SK-MEL-5 (cell line): ENCODE measurements at places on chromosomes 7 and 10.
A peak's percentile ranks its signal among the peaks of the same experiment; 100 is the strongest.

DNA sequence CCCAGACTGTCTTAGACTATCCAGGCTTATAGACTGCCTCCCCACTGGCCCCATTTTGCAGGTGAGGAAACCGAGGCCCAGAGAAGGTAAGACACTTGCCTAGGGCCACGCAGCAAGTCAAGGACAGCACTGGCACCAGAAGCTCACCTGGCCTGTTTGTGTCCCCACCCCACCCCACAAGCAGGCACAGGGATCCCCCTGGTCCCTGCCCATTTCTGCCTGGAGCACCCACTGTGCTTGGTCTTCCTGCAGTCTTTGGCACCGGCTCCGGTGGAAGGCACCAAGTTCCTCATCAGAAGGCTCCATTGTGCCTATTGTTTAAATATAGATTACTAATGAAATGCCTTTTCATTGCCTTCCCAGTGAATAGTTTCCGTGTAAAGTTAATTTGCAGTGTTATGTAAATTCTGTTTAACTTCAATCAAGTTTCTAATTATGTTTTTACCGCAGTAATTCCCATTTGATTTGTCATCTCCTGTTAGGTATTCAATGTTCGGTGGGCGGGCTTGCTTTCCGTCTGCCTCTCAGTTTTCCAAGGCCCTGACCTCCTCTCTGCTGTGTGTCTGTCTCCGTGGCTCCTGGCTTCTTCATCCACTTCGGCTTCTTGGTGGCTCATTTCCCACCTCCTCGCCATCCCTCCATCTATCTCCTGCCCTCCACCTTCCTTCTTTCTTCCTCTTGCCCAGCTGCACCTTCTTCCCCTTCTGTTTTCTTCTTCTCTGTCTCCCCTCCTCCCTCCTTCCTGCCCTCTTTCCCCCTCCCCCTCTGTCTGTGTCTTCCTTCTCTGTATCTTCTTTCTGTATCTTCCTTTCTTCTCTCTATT is 75.8 kb downstream of the ZMIZ1 start:
- DNase-seq, result no peak

DNA sequence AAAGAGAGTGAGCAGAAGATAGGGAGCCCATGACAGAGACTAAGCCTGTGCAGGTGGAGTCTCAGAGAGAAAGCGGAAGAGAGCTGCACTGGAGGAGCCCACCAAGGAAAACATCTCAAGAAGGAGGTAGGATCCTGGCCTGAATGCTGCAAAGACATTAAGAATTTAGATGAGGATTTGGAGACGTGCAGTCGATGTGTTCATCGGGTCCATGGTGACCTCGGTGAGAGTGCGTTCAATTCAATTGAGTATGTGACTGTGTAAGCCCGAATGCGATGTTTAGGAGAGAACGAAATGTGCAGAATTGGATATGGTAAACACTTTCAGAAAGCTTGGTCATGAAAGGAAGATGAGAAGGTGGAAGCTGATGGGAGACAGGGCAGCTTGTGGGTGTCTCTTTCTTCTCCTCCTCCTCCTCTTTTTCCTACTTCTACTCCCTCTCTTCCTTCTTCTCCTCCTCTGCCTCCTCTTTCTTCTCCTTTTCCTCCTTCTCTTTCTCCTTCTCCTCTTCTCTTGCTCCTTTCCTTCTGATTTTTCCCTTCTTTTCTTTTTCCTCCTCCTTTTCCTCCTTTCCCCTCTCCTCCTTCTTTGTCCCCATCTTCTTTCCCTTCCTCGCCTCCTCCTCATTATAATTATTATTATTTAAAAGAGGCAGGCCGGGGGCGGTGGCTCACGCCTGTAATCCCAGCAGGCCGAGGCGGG is 276.0 kb downstream of the RPS24 start:
- no peak for DNase-seq

DNA sequence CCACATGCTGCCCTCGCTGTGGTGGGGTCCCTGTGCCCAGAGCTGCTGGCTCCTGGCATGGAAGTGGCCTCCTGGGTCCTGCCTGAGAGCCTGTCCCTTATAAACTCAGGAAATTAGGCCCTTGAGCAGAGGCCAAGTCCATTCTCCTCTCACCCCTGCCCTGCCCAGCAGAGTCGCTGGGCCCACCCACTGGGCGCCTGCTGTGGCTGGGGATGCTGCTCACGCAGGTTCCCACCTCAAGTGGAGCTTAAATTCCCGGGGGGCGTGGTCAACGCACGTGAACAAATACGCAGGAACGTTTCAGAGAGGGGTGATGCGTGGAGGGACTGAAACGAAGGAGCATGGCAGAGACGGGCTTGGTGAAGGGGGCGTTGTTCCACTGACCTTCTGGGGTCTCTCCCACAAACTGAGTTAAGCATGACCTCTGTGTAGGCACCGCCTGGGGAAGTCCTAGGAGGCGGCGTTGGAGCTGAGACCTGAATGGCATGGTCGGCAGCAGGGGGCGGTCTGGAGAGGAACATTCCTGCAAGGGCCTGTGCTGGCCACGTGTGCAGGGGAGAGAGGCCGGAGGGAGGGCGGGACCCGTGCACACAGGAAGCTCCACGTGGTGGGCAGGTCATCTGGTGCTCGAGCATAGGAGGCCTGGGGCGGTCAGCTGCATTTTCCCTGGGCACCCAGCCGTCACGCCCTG is 27.9 kb downstream of the FAM20C start:
- DNase-seq, result peak; percentile 44

DNA sequence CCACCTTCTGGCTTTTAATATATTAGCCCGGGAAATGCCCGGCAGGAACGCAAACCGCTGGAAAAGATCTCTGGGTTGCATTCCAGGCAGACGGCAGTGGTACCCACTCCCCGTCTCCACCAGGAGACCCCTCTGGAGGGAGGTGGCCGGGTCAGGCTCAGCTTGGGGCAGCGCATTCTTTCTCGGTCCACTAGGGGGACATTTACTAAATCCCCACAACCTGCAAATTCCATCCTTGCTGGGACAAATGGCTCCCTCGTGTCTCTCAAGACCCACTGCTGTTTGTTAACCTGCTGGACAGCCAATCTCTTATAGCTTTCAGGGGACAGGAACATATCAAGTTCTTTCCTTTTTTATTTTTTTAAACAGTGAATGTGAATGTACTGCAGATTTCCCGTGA is 45.8 kb upstream of the CARD11 start:
- DNase-seq, result peak; percentile 42

DNA sequence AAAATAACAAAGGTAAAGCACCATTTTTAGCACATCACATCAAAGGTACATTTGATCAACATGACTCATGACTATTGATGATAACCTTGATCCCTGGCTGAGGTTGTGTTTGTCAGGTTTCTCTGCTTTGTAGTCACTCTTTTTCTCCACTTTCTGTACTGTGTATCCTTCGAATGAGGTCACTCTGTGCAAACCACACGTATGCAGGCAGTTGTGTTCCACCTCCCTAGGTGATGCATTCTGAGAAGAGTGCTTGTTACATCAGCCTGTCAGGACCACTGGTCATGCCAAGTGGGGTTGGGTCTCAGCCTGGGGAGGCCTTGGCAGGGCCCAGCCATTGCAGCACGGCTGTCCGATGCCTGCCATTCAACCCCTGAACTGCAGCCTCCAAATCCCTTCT is 62.8 kb upstream of the GJD4 start:
- DNase-seq, result no peak

GRCh38 chr7:130351791-130352090 is 7.1 kb downstream of the CPA5 start:
- DNase-seq, result no peak

DNA sequence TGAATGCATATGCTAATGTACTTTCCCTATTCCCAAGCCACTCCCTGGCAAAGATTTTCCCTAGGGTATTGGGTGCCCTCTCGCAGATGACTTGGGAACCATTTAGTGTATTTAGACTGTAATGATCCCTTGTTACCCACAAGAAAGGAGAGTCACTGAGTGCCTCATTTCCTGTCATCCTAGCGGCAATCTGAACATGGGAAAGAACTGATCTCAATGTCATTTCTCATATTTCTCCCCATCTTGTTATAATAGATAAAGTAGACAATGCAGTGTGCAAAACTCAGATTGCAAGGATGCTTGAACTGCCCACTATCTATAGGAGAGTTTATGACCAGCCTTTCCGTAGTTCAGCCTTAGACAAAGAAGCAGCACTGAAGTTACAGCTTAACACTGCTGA is 123.3 kb downstream of the MICU1 start:
- DNase-seq, result no peak

GRCh38 chr10:9043466-9043865 is 989.0 kb downstream of the GATA3 start:
- DNase-seq, result no peak

- DNase-seq, result peak; percentile 83
These were observed 21.0 kb downstream of the UPP1 start for GRCh38 chr7:48109848-48110663.

GRCh38 chr10:34649385-34649784 is 165.7 kb downstream of the PARD3 start:
- DNase-seq, result no peak

DNA sequence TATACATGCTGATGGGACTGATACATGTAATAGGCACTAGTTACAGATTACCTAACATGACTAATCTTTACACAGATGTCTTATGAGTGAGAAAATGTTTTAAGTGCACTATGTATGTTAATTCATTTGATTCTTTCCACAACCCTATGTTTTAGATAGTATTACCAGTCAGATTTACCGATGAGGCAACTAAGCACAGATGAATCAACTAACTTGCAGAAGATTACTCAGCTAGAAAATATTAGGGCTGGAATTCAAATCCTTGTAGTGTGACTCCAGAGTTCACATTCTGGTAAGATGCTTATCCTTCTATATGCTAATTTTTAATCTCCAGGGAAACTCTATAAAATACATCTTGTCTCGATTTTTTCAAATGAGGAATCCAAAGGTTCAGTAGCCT is 964.9 kb downstream of the REEP3 start:
- DNase-seq, result no peak

DNA sequence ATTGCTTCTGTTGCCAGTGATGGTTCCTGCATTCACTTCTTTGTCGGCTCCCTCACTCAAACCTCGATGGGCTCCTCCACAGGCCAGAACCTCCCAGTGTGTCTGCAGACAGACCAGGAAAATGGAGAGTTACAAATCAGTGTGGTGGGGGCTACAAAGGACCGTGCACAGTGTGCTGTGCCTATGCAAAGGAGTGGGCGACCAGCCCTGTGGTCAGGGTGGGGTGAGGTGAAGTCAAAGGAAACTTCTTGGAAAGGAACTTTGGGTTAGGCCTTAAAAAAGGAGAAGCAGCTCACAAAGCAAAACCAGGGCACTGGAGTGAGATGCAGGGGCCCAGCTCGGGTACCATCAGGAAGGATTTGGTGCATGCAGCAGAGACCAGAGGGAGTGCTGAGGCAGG is 304.3 kb upstream of the ZMIZ1 start:
- no peak for DNase-seq

- no peak for DNase-seq
These were observed 16.2 kb downstream of the BPGM start for GRCh38 chr7:134662871-134663205.
